ENCODE measurements at places on chromosomes 1 and 21. TPM values are rescaled to one million over a fixed set of nuclear protein-coding genes. Genes with fewer than 3 reads are reported as not detected.

DNA sequence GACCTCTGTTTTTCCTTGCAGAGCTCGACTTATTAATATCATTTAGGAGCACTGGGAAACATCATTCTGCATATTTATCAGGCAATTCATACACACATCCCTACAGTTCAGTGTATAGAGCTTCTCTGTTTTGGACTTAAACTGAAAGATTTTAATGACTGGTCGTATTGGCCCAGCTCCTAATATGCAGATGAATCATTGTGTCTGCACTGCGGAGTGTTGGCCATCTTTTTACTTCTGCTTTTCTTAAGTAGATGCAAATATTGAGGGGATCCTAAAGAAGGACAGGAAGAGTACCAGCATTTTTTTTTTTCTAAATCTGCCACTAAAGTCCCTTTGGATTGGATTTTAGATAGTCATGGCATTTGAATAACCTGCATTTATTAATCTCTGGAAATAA is 154.8 kb downstream of the BACH1 start:
- ATAC-seq, result no peak

Gene UBAP2L
- total RNA-seq, result 75.6 TPM

DNA sequence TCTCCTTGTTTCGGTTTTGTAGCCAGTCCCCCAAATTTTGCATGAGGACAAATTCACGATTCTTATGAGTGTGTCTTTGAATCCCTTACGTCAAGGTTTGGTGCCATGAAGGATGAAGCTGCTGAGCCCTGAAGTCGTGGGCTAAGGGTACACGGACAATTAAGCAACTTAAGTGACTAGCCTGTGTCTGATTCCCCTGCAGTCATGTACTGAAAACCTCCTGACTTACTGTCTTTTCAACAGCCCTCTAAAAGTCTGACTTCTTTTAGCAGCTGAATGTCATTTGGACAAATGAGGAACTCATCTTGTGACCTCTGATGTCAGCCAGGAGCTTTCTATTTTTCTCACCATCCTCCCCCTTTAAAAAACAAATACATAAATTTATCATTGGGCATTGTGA is 27.1 kb upstream of the C1orf105 start:
- peak; percentile 49 for ATAC-seq

GRCh38 chr1:152166966-152167365 is 7.9 kb upstream of the RPTN start:
- no peak for ATAC-seq

- no peak for ATAC-seq
Measured at GRCh38 chr1:228336308-228337030, 70.2 kb downstream of the TRIM11 start.

DNA sequence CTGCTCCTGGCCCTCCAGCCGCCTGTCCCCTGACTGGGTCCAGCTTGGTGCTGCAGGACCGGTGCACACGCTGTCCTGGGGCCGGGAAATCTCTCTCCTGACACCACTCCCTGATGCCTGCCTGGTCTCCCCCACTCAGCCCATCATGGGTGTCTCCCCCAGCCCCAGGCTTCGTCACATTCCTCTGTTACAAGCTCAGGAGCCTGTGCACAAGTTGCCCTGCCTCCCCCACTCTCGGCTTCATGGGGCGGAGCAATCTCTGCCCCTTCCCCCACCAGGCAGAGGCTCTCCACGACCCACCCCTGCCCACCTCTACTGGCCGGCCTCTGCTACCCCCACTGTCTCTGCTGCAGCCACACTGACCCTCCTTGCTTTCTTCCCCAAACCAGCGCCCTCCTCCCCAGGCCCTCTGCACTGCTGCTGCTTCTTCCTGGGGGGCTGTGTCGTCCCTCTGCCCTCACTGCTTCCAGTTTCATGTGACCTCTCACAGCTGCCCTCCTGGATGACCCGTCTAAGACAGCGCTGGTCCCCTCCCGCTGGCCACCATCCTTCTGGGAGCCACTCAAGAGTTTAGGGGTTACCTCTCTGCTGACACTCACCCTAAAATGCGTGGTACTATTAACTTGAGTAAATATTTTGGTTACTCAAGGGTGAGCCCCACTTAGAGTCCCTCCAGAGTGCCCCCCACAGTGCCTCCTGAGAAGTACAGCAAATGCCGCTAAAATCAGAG is 5.7 kb upstream of the RIPK4 start:
- no peak for ATAC-seq

GRCh38 chr1:223482766-223483165 is 89.6 kb downstream of the CCDC185 start:
- ATAC-seq, result no peak

Data from motor neuron (in vitro differentiated cells).